ENCODE measurements at places on chromosomes 5 and 9.

GRCh38 chr9:17906176-17906840, 327.4 kb downstream of the SH3GL2 start:
- DNase-seq, result no peak

DNA sequence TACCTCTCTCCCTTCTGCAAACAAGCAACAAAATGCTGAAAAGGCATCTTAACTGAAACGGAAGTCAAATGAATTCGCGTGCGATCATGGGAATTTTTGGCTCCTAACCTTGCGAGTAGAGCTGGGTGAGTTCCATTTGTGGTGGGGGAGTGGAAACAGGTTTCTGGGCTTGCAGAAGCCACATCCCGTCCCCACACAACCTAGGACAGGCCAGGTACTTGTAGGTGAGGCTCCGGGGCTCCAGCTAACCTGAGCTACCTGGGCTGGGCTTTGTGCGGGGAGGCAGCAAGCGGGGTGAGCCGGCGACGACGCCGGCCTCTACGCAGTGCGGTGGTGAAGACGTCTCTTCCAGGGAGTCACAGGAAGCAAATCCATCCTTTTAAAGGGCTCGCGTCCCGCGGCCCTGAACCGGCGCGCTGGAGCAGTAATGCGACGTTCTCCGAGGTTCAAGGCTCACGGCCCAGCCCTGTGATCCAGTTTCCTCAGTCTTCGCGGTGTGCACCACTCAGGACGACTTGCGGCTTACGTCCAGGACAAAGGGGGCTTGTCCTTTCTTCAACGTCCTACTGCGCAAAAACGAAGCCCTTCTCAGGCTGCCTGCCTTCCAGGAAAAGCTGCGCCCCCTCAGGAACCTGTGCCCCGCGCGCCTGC, 567 bp upstream of the SPIN1 start:
- no peak for DNase-seq

- DNase-seq, result no peak
Measured at GRCh38 chr9:15837079-15837679, 284.3 kb downstream of the CCDC171 start.

DNA sequence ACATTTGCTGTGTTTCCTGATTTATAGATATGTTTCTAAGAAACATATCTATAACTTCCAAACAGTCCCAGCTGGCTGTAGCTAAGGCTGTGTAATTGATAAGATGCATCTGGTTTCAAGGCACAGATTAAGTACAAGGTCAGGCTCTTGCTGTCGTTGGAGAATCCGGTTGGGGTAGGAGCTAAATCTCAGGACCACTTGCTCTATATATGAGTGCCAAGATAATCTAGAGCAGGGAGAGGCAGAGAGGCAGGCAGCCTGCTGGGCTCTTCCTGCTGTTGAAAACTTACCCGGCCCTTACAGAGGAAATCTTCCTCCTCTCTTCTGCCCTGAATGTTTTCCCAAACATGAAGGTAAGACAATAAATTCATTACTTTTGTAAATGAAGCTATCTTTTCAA, at the start of gene C7:
TSS of gene C7 (plus strand) at position 234 of the 400 bp plus-strand sequence. CDS start at position 348, 114 bp downstream.
- DNase-seq, result no peak

DNA sequence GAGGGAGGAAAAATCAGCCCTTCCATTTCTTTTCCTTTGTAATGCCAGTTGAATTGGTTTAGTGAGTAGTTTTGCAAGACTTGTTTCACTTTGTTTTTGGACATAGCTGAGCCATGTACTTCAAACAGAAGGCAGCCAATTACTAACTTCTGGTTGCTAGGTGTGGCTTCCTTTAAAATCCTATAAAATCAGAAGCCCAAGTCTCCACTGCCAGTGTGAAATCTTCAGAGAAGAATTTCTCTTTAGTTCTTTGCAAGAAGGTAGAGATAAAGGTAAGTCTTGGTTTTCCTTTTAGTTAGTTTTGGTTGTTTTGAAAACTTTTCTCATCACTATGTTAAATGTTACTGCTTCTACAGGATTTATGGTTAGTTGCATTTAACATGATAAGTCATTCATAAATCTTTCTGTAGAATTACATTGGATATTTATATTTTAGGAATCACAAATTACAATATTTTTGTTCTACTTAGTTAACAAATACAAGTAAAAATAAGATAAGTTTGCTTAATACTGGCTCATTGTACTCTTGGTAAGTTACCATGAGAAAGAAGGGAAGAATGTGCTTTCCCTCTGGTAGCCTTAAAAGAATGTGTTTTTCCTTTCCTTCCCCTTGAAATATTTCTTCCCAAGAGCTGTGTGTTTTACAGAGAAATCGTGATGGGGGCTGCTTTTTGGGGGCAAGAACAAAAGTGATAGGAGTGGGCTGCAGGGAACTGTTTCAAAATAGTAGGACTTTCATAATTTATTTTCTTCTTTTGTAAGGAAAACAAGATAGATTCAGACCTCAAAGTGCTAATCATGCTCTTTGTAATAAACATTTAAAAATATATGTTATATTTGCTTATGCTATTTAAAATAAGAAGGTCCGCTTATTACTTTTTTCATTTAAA, at the start of gene ANXA1:
TSS of gene ANXA1 (plus strand) at position 213 of the 890 bp plus-strand sequence. CDS start 6,671 bp downstream, outside the sequence.
- no peak for DNase-seq

- DNase-seq, result no peak
Measured at GRCh38 chr5:171499611-171500010, 80.2 kb downstream of the FGF18 start.

- no peak for DNase-seq
Measured at GRCh38 chr5:176610435-176610773, 448 bp upstream of the GPRIN1 start.

DNA sequence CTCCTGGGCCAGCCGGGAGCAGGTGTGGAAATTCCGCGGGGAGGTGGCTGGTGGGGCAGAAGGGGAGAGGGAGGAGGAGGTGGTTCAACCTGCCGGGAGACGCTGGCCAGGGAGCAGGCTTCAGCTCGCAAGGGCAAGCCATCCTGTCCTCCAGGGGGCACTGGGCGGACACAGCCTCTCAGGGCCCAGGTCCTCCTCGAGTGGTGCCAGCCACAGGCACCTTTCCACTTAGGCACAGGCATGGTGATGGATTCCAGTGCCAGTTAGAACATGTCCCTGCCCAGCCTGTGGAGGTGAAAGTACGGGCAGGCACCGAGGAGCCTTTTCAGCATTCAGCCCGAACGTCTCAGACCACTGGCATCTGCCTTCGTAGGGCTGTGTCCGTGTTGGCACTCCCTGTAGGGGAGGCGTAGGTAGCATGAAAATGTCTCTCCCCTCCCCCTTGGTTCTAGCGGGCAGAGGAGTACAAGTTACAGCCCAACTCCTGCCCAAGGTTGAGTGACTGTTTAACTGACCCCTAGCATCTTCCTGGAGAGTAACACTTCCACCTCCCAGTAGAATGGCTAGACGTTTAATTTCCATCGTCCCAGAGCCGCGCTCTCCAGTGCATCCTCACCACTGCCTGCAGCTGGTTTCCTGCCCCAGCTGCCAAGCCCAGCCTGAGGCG, 48.9 kb downstream of the DAB2IP start:
- DNase-seq, result no peak

DNA sequence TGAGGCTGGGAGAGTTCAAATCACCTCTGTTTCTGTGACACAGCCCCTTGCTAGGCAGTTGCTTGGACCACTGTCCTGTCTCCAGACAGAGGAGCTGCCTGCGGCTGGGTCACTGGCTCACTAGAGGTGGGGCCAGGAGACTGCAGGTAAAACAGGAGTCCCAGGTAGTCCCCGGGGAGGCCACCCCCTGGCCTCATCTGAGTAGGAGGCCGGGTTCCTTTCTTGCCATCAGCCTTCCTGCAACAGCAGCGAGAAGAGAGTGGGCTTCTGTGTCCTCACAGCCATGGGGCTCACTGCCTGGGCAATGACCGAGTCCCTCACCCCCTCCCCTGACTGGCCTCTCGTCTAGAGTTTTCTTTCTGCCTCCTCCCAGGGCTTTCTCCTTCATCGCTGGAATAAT, 197.5 kb downstream of the CDK5RAP2 start:
- DNase-seq, result no peak

DNA sequence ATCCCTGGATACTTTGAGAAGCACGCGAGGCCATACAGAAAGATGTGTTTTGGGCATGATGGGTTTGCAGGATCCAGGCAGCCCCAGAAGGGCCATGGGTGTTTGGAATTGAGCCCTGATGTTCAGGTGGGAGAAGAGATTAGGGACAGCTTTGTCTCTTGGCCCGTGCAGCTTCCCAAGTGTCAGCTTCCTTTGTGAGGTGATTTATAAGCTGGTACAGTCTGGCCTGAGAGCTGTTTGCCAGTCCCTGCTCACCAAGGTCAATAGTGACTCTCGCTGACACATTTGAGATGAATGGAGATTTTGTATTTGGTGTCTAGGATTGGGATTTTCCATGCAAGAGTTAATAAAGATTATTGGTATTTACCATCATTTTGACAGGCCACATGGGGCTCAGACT, 165.9 kb downstream of the ICE1 start:
- DNase-seq, result no peak

Data from DMS 273 treated with DMSO at 0.1 percent for 48 hours (cell line).